Cortex of kidney (tissue), 1 donor: ENCODE measurements at places on chromosomes 3 and 15.

GRCh38 chr3:148068466-148068865 lies 629.2 kb upstream of the AGTR1 start:
- no peak for DNase-seq

DNA sequence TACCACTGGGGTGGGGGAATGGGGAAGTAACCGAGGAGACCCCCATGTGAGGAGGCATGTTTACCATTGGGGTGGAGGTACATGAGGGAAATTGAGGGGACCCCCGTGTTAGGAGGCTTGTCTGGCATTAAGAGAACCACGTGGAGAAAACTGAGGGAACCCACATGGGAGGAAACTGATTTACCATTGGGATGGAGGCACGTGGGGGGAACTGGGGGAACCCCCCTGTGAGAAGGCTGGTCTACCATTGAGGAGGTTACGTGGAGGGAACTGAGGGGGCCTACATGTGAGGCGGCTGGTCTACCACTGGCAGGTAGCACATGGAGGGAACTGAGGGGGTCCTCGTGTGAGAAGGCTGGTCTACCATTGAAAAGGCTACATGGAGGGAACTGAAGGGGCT lies 159.4 kb downstream of the FBLN2 start:
- no peak for DNase-seq

GRCh38 chr3:176696816-176697215 lies 500.5 kb downstream of the TBL1XR1 start:
- no peak for DNase-seq

- no peak for DNase-seq
These were observed 79.3 kb downstream of the DNAH12 start for GRCh38 chr3:57464801-57465200.

DNA sequence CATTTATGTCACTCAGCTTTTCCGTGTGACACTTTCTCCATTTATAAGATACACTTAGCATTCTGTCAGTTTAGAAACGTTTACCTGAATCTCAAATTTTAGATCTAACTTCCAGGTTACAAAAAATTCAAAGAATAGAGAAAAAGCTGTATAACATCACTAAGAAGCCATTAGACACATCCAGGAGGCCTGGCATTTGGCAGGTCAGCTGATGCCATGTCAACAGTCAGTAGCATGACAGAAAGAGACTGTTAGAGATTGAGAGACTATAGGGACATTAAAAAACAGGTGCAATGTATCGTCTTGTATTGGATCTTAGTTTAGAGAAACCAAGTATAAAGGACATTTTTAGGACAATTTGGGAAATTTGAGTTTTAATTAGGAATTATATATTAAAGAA lies 53.4 kb upstream of the ATOSA start:
- DNase-seq: no peak

- no peak for DNase-seq
These were observed 125.8 kb upstream of the GALNT15 start for GRCh38 chr3:16048435-16049318.

GRCh38 chr15:57148262-57148661 lies 228.0 kb upstream of the CGNL1 start:
- DNase-seq: no peak

DNA sequence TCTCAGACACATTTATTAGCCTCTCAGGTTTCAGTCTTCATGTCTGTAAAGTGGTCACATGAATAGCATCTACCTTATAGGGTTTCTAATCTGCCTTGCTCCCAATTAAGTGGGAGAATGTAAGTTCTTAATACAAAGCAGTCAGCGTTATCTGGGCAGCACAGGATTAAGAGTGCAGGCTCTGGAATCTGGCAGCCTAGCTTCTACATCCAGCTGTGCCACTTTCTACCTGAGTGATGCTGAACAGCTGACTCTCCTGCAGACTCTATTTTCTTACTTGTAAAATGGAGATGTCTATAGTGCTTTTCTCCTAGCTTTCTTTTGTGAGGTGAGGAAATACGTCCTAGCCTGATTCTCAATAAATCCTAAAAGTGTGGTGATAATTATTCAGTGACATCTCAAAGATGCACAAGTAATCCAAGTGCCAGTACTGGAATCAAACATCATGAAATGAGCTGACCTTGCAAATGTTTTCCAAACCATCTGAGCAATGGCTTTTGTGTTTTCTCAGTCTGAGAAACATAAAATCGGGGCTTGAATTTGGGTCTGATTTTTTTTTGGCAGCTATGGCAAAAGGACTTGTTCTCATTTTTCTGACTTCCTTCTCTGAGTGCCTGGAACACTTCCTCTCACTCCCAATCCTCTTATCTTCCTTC lies 232.2 kb upstream of the FEZF2 start:
- DNase-seq: no peak
